ENCODE measurements at places on chromosomes 12 and 14.

DNA sequence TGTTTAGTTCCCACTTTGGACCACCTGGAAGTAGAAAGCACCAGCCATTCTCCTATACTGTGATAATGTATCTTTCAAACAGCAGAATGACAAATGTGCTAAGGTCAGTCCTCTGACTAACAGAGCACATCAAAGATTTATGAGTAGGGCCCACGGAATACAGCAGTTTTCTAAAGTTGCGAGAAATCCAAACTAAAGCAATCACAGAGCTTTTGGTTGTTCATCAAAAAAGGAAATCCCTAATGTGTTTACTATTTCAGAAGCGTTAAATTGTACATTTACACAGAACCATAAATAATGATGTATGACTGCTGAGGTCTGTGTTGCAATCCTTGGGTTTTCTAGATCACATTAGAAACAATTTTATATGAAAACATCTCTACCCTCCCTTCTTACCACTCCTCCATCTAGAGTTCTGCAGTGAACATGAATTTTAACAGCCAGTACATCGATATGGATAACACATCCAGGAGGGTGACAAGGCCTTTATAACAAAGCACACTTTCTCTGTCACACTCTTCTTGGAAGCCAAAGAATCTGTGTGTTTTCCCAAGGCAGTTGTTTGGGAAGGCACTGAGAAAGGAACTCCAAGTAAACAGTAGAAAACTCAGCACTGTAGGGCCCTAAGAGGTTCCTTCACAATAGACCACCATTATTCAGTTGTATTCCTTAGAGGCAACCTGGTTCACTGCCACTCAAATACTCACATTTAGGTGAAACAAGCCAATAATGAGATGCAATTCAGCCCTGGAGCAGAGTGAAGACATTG is 7.3 kb downstream of the KITLG start:
- DNase-seq: peak; percentile 11

- peak; percentile 81 for DNase-seq
Observed at GRCh38 chr12:49515266-49515665, 23.6 kb upstream of the KCNH3 start.

DNA sequence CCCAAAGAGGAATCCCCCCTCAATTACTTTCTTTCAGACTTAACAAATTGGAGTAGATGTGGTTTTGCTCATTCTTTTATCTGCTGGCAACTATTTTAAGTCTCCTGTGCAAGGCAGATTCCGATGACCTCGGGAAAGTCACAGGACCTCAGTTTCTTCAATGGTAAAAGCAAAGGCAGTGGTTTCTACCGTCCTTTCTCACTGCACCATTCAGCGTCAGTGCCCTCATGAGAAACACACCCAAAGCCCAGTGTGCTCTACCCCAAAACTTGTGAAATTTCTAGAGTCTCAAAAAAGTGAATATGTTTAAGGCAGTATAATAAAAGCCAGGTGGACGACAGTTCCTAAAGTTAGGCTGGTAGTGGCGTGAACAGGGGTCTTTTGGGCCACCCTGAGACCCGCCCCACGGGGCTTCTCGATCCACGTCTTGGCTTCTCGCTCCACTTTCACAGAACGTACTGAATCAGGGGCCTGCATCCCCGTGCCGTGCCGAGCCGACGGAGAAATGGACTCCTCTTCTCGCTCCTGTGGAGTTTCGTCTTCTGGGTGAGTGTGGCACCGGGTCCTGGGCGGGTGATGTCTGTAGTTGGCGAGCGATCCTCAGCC is 1.3 kb upstream of the ARHGAP5 start:
- DNase-seq: peak; percentile 6

DNA sequence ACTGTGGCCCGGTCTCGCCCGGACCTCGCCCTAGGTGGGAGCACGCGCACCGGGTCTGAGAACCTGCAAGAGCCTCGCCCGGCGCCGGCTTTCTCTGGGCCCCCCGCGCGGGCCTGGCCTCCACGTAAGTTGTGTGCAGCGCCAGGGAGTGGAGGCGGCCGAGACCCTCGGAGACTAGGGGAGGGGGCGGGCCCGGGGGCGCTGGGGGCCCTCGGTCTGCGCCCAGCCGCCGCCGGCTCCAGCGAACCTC is 183 bp upstream of the PRMT8 start:
- no peak for DNase-seq

GRCh38 chr12:123269395-123269892 is 2.2 kb downstream of the CDK2AP1 start:
- DNase-seq: peak; percentile 60

GRCh38 chr12:76300297-76300665 is 47.9 kb downstream of the BBS10 start:
- no peak for DNase-seq

- DNase-seq: no peak
Observed at GRCh38 chr12:109627633-109628032, 54.0 kb downstream of the MVK start.

DNA sequence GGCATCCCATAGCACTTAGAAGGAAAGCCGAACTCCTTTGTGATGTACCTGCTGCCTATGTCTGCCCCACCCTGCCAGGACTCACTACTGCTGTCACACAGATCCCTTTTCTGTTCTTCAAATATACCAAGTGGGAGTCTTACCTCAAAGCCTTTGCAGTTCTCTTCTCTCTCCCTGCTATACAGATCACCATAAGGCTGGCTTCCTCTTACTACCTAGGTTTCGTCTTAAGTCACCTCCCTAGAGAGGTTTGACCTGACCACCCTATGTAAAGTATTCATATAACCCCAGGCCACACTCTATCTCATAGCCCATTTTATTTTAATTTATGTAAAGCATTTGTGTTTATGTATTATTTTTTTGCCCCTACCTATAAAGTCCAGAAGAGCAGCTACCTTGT is 117.6 kb downstream of the CRADD start:
- no peak for DNase-seq

DNA sequence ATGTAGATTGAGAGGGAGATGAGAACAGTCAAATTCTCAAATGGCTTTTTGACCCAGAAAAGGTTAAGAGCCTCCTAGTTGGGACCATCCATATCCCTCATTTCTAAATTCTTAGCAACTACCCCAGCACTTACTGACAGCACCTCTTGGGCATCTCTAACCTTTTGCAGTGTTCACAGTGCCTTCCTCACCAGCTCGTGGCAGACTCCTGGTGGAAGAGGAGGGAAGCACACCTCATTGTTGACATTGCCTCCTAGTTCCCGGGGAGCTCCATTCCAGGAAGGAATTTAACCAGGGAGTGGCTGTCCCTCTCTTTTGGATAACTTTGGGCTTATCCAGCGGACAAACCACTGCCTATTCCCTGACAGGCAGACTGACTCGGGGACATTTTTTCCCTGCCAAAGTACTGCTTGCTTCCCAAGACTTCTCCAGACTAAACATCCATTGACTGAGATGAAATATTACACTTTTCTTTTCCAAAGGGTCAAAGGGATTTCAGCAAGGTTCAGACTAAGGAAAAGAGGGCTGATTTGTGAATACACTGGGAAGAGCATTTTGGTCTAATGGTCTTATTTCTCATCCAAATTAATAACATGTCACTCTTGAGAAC is 9.0 kb upstream of the OR6J1 start:
- peak; percentile 71 for DNase-seq

- no peak for DNase-seq
Observed at GRCh38 chr12:116373572-116374206, 96.2 kb upstream of the MED13L start.

DNA sequence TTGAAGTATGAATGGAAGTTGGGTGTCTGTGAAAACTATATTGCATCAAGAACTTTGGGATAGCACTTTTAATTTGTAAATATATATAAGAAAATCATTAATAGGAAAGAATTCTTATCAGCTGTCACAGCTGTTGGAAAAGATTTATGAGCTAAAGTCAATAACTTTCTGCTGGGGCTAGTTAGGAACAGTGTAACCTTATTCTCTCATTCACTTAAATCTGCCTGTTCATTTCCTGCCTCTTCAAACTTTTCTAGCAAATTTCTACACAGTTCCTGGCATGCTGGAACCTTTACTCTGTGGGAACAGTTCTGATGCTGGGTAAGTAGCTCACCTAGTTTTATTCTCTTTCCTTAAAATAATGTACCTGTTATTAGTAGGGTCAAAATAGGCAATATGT is 109.9 kb downstream of the SCN8A start:
- no peak for DNase-seq

DNA sequence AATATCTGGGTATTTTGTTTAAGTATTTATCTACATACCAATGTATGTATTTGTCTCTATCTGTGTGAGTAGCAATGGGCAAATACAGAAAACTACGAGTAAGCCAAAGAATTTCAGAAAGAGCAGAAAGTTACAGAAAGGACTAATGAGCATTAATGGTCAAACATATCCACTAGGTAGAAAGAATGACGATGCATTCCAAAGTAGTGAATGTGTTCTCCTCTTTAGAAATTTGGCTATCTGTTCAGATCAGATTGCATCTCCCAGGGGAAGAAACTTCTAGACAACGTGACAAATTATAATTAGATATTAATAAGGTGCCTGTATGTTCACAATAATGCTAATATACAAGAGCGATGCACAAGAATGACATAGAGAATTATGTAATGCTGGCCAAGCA is 194.5 kb upstream of the GZMB start:
- DNase-seq: no peak

- peak; percentile 97 for DNase-seq
Observed at GRCh38 chr12:121796855-121797751, 3.6 kb upstream of the RHOF start.

GRCh38 chr14:37585971-37586796 is 8.9 kb downstream of the FOXA1 start:
- DNase-seq: no peak

GRCh38 chr12:63997198-63997597 is 152.7 kb downstream of the SRGAP1 start:
- DNase-seq: no peak

- DNase-seq: no peak
Observed at GRCh38 chr12:104790296-104791125, 167.6 kb downstream of the SLC41A2 start.

DNA sequence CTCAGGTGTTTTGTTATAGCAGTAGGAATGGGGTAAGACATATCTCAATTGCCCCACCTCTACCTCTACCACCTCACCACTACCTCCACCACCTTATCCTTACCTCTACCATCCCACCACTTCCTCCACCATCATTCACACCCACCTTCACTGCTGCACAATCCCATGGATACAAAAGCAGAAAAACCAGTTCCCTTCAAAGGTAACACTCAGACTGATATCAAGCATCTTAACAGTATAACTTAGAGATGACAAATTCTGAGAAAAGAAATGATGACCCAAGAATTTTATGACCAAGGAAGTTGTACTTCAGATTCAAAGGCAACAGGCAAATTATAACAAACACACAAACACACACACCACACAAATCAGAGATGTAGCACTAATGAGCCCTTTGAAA is 189.4 kb downstream of the NUAK1 start:
- no peak for DNase-seq

DNA sequence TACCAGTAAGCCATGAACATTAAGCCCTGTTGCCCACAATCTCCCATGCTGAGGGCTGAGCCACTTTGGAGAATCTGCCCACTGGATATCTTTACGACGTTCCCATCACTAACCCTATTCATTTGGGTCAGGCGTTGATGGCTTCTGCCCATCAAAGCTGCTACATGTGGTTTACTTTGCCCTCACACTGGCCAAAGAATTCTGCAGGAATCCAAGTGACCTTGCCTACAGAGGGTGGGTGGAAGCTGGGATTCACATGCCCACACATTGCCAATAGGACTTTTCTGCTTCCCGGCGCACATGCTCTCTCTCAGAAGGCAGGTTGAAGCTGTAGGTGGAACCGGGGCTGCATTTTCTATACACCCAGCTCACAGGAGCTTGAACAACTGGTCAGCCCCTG is 28.3 kb downstream of the OAS2 start:
- DNase-seq: no peak

- DNase-seq: peak; percentile 33
Observed at GRCh38 chr14:78921856-78922255, 751.7 kb downstream of the NRXN3 start.

DNA sequence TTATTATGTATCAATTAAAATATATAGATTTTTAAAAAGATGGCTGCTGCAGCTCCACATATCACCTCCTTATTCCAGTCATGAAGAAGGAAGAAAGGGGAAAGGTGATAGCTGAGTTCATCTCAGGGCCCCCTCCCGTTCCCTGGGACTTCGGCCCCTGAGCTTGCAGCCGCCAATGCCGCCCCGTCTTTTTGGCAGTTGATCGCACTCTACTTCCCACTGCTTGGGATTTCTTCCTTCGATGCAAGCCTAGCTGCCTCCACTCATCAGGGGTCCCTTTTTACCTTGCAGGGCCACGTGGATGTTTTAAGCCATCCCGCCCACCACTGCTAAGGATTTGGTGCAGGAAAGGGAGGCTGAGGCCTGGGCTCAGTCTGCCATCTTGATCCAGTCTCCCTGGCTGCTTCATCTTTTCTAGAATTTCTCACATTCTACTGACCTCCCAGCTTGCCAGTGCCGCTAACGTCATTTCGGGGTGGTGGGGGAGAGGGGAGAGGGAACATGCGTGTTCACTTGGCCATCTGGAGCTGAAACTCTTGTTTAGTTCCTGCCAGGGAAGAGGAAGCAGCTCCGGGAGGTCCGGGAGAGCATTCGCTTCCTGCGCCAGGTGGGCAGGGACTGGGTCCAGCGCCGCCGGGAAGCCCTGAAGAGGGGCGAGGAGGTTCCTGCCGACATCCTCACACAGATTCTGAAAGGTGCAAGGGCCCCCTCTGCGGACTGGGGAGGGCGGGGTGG is 31.3 kb downstream of the CYP46A1 start:
- no peak for DNase-seq

DNA sequence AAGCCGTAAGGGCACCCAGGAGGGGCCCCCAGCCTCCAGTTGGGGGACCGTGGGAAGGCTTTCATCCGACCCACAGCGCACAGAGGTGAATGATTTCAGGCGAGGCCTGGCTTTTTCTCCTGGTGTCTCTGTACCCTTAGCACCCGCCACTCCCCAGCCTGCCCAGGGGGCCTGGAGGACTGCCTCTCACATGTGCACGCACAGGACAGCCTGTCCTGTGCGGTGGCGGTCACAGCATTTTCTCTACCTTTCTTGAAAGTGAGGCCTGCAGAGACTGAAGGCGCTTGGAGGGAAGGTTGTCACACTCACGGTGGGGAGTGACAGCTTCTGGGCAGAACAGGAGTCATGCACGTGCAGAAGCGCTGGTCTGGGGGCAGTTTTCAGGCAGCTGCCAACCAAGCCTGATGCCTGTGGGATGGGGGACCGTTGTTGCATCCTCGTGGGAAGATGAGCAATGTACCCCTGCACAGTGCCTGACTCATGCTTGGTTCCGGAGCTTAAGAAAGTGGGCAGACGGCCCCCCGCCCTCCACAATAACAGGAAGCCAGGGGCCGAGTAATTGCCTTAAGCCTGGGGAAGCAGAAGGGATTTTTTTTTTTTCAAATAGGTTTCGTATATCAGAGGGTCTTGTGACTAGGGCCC is 148.1 kb downstream of the TSPAN9 start:
- no peak for DNase-seq

Measured in foreskin fibroblast (primary cell).